ENCODE measurements at places on chromosomes 6 and 20.

DNA sequence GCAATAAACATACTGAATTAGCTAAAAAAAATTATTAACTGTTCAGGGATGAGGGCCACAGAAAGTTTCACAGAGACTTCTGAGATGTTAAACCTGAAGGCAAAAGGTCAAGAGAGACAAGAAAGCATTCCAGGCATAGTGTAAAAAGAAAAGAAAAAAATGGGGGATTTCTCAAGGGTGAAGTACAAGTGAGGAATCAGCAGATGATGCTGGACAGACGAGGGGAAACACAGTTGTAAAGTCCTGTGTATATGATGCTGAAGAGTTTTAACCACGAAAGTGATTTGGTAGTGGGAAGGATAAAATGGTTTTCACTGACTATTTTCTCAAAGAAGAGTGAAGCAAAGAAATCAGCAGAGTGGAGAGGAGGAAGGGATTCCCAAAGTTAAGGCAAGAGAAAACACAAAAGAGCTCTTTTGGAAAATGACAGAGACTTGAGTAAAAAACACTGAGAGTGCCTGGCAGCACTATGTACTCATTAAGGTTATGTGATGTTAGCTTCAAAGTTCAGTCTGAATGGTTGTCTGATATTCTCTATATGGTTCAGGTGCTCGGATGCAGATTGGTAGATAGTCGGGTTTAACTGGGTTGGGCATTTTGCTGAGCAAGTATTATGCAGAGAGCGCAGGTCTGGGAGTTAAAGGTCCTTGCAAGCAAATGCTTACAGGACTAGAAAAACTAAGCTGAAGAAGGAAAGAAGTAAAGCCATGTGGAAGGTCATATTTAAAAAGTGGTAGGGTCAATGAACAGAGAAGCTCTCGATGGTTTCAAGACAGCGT lies 16.4 kb downstream of the RAB23 start:
- DNase-seq, result no peak

- no peak for DNase-seq
Measured at GRCh38 chr20:10313215-10313614, 94.6 kb downstream of the SNAP25 start.

DNA sequence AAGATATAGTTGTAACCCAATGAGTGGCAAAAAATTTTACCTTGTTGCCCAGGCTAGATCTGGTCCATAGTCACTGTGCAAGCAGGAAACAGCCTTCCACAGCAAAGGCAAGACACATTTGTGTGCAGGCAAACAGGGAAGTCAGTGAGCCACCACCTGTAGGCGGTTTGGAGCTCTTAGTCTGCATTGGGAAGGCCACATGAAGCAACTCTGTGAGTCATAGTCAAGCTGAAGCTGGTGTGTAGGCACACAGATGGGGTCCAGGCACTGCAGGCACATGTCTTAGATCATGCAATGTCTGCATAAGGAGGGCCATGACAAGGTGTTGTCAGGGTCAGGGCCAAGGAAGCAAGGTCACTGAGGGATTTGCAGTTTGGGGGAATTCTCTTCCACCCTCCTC lies 543.2 kb upstream of the EPHA7 start:
- no peak for DNase-seq

- DNase-seq, result no peak
Measured at GRCh38 chr20:584971-585301, 25.2 kb downstream of the TCF15 start.

GRCh38 chr20:17624551-17625245 lies 54.8 kb downstream of the DSTN start:
- no peak for DNase-seq

GRCh38 chr20:20210327-20210726 lies 157.6 kb upstream of the INSM1 start:
- no peak for DNase-seq

GRCh38 chr6:130810307-130811030 lies 16.7 kb upstream of the SMLR1 start:
- DNase-seq, result no peak

GRCh38 chr6:129491436-129491835 lies 218.5 kb downstream of the ARHGAP18 start:
- DNase-seq, result no peak

DNA sequence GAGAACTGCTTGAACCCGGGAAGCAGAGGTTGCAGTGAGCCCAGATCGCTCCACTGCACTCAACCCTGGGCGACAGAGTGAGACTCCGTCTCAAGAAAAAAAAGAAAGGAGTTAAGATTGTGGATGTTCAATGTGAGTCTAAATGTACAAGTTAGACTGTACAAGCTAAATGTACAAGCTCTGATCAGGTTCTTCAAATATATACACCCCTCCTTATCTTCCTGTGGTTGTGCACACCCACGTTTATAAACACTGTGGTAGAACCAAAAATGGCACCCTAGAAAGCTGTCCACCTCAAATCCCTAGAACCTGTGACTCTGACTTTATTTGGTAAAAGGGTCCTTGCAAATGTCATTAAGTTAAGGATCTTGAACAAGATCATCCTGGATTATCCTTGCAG lies 11.2 kb upstream of the RANBP9 start:
- DNase-seq, result no peak

GRCh38 chr6:17431581-17431980 lies 38.2 kb downstream of the CAP2 start:
- no peak for DNase-seq

- no peak for DNase-seq
Measured at GRCh38 chr20:14617123-14617522, 279.7 kb upstream of the FLRT3 start.

- DNase-seq, result no peak
Measured at GRCh38 chr6:52115145-52115741, 27.8 kb upstream of the PKHD1 start.

DNA sequence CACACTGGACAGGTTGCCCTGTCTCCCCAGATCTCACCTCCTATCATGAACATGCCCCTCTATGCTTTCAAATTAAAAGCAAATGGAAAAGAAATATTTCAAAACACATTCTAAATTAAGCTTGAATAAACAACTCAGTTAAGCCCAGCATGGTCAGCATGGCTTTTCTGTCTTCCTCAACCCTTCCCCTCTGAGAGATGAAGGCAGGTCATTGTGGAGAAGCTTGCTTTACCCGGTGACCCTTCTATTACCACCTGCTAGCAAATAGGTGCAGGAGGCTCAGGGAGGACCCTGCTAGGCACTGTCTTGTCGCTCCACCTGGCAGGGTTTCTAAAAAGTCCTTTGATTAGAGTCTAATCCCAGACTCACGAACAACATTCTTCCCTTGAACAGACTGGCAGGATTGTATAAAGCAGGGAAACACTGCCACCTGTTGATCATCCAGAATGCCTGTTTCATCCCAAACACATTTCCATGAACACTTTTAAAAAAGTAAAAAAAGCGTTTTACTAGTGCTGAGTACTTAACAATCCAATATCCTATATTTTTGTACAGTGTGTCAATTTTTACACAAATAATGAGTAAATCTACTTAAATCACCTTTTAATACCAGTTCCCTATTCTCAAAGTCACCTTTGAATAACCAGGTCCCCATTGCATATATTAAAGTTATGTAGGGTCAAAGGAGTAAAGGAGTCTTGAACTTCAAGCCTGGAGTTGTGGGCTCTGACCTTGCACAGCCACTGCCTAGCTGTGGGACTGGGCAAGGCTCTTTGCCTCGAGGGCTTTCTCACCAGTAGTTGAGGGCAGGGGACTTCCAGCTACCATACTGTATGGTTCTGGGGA lies 75.5 kb downstream of the GPR6 start:
- no peak for DNase-seq

Measured in stimulated activated CD8-positive, alpha-beta memory T cell treated with anti-CD3 and anti-CD28 coated beads, Interleukin-4, amount 100 ng/mL, for 48 hours (primary cell).